ENCODE measurements at places on chromosomes 4 and X. TPM values are rescaled to one million over a fixed set of nuclear protein-coding genes. Genes with fewer than 3 reads are reported as not detected.

The JADE3 gene
- 3.0 TPM for total RNA-seq

The SPANXC gene
- not detected for total RNA-seq

The CSN1S1 gene
- not detected for total RNA-seq

The EVC gene
- 0.52 TPM for total RNA-seq

The LNX1 gene
- total RNA-seq, result not detected

The ABRAXAS1 gene
- total RNA-seq, result 17.0 TPM

The CLNK gene
- 0.52 TPM for total RNA-seq

The MRFAP1 gene
- 77.9 TPM for total RNA-seq

The GPR50 gene
- not detected for total RNA-seq

The CXCL3 gene
- 46.6 TPM for total RNA-seq

The CMC4 gene
- 14.6 TPM for total RNA-seq

The CCKAR gene
- not detected for total RNA-seq

The OTUD6A gene
- not detected for total RNA-seq

The AVPR2 gene
- not detected for total RNA-seq

The NMU gene
- not detected for total RNA-seq

The ZBED1 gene
- 20.3 TPM for total RNA-seq

The AWAT2 gene
- not detected for total RNA-seq

The DCHS2 gene
- total RNA-seq, result 0.31 TPM

The ERCC6L gene
- total RNA-seq, result 1.6 TPM

The FOXP3 gene
- total RNA-seq, result 0.94 TPM

The FGD1 gene
- not detected for total RNA-seq

The FBXW7 gene
- total RNA-seq, result 366 TPM

The GSPT2 gene
- total RNA-seq, result 5.2 TPM

The PHEX gene
- total RNA-seq, result 1.9 TPM

The CPZ gene
- total RNA-seq, result not detected

The SPATA4 gene
- not detected for total RNA-seq

The PF4V1 gene
- 17.6 TPM for total RNA-seq

The RADX gene
- 10.3 TPM for total RNA-seq

The BMPR1B gene
- under 0.01 TPM for total RNA-seq

The HSFX2 gene
- 0.21 TPM for total RNA-seq

The MAGEA8 gene
- total RNA-seq, result not detected

The SLC38A5 gene
- 4.5 TPM for total RNA-seq

The EGFL6 gene
- not detected for total RNA-seq

The NPY2R gene
- total RNA-seq, result not detected

The GPR173 gene
- total RNA-seq, result under 0.01 TPM

The BTK gene
- total RNA-seq, result 33.1 TPM

The TLL1 gene
- not detected for total RNA-seq

The ACE2 gene
- not detected for total RNA-seq

The ZNF157 gene
- total RNA-seq, result 0.63 TPM

The AMOT gene
- 0.52 TPM for total RNA-seq

The AKAP14 gene
- not detected for total RNA-seq

The NSUN7 gene
- total RNA-seq, result 0.73 TPM

The SUPT20HL2 gene
- total RNA-seq, result not detected

The POF1B gene
- 0.21 TPM for total RNA-seq

The STS gene
- 3.3 TPM for total RNA-seq

The LAGE3 gene
- 2.6 TPM for total RNA-seq

The PAK3 gene
- 0.10 TPM for total RNA-seq

The CNKSR2 gene
- 15.8 TPM for total RNA-seq

The SLC35A2 gene
- 8.5 TPM for total RNA-seq

The SYTL5 gene
- not detected for total RNA-seq

The FGFR3 gene
- under 0.01 TPM for total RNA-seq

The PAGE2B gene
- not detected for total RNA-seq

The GBA3 gene
- total RNA-seq, result 0.10 TPM

All from mononuclear cell (primary cell).